ENCODE measurements at places on chromosomes 5 and 9.

GRCh38 chr9:109780453-109781033 lies 545 bp downstream of the PALM2AKAP2 start:
- DNase-seq, result no peak

DNA sequence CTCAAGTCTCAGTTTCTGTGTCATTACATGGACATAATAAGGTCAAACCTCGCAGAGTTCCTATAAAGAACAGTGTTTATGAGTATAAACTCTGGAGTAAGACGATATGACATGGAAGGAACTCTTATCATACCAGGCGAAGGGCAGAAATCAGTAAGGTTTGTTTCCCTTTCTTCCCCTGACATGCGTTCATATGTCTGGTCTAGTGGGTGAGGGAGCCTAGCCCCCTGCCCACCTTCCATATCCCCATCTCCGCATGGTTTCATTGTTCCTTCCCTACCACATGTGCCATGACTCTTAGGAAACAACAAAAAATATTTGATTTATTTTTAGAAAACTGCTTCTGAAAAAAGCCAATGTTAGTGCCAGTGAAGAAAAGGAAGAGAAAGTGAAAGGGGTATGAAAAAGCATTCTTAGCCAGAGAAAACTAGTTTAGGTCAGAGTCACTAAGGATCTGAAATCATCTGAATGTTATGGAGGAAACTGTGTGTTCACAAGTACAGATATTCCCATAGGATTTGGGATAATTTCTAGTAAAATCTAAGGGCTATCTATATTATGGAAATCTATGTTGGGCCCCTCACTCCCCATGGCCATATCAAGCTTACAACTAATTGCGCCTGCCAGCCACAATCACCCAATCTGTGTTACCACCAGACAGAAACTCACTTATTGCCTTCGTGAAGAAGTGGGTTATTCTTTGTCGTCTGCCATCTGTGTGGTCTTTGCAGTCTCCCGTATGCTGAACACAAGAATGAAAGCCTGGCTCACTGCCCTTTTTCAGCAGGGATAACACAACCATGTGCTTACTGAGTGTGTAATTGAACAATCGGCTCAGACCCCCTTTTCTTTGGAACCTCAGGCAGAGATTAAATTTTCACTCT lies 19.9 kb upstream of the HMHB1 start:
- DNase-seq, result no peak

DNA sequence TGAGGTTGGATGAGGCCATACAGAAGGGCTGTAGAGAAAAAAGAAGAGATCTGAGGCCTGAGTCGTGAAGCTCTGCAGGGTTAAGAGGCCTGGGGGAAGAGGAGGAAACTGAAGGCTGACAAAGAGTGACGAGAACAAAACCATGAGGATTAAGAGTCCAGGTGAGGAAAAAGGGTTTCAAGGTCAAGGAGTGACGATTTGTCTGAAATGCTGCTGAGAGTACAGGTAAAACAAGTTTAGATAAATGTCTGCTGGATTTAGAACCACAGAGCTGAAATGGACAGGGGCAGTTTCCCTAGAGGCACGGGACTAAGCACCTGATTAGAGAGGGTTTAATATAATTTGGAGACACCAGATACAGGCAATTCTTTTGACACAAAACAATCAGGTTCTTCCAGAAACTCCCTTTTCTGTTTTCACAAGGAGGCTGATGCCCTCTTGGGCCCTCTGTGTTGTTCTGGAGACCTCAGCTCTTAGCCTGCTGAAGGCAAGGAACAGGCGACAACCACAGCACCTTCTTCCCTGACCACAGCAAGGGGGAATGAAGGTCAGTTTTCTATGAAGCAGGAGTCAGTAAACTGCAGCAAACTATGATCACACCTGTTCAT lies 14.6 kb upstream of the GCNT1 start:
- no peak for DNase-seq

GRCh38 chr5:54900984-54901725 lies 84.2 kb downstream of the ESM1 start:
- no peak for DNase-seq

GRCh38 chr9:126001581-126002225 lies 254.5 kb downstream of the PBX3 start:
- DNase-seq, result no peak

DNA sequence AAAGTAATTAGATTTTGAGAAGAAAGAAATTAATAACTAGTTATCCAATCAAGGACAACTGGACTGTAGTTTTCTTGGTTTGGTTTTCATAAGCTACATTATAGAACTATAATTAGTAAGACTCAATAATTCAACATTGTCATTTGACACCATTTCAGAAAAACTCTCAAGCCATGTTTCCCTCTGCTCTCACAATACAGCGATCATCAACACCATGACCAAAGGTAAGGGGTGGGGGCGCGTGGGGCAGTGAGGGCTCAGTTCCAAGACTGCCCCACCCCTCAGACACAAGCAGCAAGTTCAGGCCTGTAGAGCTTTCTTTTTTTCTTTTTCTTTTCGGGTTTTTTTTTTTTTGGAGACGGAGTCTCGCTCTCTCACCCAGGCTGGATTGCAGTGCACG lies 6.4 kb downstream of the CMBL start:
- no peak for DNase-seq

DNA sequence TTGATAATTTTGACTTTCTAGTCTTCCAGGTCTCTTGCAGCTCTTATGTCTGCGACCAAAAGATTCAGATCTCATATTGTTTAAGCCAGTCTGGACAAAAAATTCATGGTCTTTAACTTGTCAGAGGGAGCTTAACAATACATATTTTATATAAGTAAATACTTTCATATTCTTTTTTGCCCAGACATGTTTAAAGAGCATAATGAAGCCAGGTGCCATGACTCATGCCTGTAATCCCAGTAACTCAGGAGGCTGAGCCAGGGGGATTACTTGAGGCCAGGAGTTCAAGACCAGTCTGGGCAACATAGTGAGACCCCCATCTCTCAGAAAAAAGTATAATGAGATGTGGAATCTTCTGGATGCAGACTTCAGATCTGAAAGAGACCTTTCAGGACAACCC lies 69.8 kb downstream of the JMY start:
- DNase-seq, result no peak
